ENCODE measurements at places on chromosomes 2 and 18.

DNA sequence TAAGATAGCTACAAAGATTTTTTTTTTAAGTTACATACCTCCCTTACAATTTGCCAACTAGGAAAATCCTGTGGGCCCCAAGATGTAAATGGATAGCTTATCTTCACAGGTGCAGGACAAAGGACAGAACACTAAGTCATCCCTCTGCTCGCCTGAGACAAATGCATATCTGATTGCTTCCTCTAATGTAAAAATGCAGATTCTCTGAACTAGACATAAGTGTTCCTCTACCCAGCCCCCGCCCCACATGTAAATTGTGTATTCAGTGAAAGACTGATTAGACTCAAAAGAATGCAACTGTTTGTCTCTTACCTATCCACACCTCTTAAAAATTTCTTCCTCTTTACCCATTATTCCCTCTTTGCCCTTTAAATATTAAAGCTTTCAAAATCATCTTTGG, 96.5 kb downstream of the CYP26B1 start:
- DNase-seq: no peak

DNA sequence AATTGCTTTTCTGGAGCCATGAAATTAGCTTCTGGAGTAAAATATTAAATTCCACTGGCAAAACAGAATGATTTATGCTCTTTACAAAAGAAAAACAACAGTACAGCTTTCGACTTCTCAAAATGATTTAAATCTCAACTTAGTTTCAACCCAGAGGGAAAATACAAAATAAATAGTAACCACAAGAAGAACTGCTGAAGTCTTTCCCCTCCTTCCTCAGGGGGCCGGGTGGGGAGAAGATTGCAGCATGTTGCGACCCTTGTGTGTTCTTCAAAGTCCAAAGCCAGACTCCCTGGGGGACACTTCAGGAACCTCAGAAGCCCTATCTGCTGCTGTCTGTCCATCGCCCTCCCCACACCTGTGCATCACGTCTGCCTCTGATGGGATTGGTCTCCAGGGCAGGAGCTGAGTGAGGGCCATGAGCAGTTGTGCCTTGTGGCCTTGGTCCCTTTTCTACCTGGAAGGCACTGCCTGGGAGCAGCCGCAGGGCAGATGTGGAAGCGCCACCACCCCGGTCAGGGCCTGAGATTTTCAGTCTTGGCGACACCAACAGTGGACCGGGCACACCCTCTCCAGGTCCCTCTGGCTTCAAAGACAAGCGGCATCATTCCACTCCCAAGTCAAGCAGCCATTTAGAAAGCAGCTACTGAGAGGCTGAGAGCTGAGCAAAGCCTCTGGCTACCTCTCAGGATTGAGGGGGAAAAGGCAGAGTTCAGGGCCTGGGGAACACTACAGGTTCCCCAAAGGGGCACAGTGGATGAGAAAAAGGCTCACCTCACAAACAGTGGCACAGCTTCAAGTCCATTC, 210.1 kb upstream of the RAB6C start:
- no peak for DNase-seq

GRCh38 chr2:239130041-239130440, 270.8 kb downstream of the HDAC4 start:
- no peak for DNase-seq

DNA sequence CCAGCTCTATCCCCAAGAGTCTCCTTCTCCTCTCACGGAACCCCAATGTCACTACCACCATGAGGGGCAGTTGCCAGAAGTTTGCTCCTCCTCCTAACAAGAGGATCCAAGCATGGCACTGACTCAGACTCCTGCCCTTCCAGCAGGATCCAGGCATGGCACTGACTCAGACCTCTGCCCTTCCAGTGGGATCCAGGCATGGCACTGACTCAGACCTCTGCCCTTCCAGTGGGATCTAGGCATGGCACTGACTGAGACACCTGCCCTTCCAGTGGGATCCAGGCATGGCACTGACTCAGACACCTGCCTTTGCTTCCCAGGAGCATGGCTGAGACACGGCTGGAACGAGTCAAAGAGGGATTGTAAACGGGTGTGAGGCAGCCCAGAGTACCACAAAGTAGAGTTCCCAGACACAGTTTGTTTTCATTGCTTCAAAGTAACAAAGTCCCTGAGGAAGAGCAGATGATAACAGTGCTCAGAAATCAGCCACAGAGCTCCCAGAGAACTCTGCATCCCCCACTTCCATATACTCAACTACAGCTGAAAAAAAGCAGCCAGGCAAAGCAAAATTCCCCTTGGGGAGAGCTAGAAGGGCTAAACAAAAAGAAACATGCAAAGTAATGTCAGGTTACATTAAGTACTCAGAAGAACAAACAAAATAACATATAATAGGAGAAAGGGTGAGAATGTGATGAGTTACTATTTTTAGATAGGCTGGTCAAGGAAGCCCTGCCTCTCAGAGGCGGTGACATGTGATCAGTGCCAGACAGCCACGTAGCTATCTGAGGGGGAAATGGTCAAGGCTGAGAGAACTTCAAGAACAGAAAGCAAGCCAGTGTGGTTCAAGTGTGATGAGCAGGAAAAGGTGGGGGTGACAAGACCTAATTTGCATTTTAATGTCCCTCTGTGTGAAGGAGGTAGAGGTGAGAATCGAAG, 3.0 kb downstream of the BUB1 start:
- no peak for DNase-seq

DNA sequence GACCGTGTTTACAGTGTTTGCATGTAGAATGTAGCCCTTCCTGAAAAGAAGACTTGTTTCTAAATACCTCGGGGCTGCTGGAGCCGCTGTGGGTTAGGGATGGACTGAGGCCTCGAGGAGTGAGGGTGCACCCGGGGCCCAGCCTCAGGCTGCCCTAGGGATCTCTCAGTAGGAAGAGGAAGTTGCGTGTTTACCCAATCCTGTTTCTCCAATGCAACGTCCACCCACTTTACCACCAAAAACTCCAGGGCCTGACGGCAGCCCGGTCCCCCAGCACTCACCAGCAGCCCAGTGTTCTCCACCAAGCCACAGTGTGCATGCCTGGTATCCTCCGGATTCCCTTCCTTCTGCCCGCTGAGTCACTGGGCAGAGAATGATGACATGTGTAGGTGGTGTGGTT, 255.8 kb downstream of the GLI2 start:
- DNase-seq: no peak

GRCh38 chr2:234949762-234950434, 1.9 kb upstream of the SH3BP4 start:
- no peak for DNase-seq

- DNase-seq: no peak
These were observed 268.1 kb upstream of the CXCR4 start for GRCh38 chr2:136386046-136386445.

DNA sequence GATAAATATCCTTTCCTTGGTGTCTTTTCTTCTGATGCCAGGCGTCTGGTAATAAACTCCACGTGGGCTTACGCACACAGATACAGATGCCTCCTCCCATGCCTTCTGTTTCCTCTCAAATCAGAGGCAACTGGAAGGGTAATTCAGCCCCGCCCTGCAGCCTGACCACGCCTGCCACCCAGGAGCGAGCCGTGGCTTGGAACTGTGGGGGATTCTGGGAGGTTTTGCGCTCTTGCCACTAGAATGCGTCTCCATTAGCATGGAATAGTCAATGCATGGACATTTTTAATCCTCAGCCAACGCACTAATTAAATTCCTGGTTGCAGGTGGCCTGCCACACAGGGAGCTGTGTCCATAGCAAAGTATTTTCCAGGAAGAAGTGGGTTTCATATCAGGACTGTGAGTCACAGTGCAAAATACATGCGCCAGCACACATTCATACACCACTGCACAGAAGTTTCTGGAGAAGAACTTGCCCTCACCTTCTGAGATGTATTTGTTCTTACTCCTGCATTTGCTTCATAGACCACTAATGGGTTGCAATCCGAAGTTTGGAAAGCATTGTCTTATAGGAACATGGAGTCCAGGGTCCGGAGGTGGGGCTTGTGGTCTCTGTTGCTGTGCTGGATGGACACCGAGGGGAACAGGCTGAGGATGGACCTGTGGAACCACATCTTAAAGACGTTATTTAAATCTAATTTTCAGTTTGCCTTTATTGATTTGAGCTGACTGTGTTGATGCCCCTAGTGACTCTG, 151.4 kb downstream of the LDLRAD4 start:
- DNase-seq: no peak

GRCh38 chr2:172928756-172929155, 146.9 kb upstream of the MAP3K20 start:
- DNase-seq: no peak

DNA sequence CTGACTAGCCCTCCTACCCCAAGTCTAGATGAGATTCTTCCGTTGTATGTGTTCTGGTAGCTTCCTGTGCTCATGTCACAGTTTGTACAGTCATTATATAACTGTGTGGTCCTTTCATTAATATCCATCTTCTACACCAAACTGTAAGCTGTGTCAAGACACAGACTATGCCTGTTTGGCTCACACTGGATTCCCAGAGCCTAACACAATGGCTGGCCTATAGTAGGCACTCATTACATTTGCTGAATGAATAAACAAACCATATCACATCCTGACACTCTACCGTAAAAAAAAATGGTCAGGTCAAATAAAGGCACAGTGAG, 72.6 kb downstream of the ANKRD44 start:
- DNase-seq: no peak

GRCh38 chr2:81528852-81529480, 1224.4 kb upstream of the LRRTM1 start:
- DNase-seq: no peak
